Vagina (tissue), 2 donors: ENCODE measurements at places on chromosomes 3 and 15. TPM values are rescaled to one million over a fixed set of nuclear protein-coding genes. Genes with fewer than 3 reads are reported as not detected.

Gene SCG3
- 1.5 TPM for total RNA-seq

Gene FAM107A
- total RNA-seq: 88.6 TPM

Gene ABI3BP
- 91.1 TPM for total RNA-seq

Gene SMAD6
- total RNA-seq: 28.5 TPM

Gene RAB11A
- total RNA-seq: 151 TPM

Gene CPNE9
- not detected for total RNA-seq

Gene CYP11A1
- total RNA-seq: 8.8 TPM

GRCh38 chr3:132517311-132517710, 79.8 kb upstream of the ACKR4 start:
- no peaks in the 10 kb centered on the region for H3K4me1 ChIP-seq
- H3K4me3 ChIP-seq: no peak overlapping the region
- no peak for DNase-seq

GRCh38 chr3:129526121-129526900, 2.1 kb upstream of the RHO start:
- H3K27ac ChIP-seq: no peak overlapping the region
- no peaks in the 10 kb centered on the region for H3K27me3 ChIP-seq
- no peaks in the 10 kb centered on the region for H3K4me1 ChIP-seq
- no peak overlapping the region for H3K4me3 ChIP-seq

DNA sequence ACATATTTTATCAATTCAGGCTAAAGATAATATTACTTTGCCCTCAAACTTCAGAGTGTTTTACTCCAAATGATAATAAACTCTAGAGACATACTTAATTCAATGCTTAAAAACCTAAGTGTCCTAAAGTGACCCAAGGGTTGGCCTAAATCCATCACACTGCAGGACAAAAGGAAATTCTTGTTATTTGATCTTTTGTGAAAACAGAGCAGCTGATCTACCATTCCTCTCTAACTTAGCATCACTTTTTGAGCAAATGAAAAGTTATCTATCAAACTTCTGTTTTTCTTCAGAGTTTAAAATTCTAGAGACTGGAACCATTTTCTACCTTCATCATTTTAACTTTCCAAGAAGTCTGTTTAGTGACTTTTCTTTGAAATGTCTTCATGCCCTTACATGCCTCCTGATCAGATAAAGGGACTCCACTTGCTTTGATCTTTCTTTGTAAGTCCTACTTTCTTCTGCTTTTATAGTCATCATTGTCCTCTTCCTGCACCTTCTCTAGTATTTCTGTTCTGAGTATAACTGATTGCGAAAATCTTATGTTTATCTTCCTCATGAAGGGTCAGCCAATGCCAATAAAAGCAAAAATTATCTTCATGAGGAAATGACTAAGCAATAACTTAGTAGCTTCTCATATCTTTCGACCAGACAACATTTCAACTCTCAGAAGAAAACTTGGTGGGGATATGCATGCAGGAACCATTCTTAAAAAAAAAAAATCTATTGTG, 378.7 kb upstream of the TGFBR2 start:
- no peaks in the 10 kb centered on the region for H3K27me3 ChIP-seq
- H3K36me3 ChIP-seq: no peaks in the 10 kb centered on the region
- DNase-seq: no peak
- H3K4me3 ChIP-seq: no peak overlapping the region

DNA sequence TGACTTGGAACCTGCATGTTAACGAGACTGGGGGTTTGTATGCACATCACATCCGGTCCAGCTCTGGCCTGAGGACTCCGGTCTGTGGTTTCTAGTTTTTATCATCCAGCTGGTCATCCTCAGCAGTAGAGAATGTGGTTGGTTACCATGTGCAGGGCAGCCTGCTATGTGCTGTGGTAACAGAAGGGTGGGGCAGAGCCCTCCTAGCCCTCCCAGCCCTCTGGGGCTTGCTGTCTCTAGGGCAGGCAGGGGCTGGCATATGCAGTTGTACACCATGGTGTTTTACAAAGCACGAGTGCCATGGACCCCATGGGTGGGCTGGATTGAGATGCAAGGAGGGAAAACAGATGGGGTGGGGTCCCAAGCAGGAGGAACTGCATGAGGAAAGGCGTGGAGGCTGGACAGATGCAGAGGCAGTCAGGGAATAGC, 70.2 kb downstream of the APBA2 start:
- no peaks in the 10 kb centered on the region for H3K27me3 ChIP-seq
- no peak overlapping the region for H3K27ac ChIP-seq
- no peaks in the 10 kb centered on the region for H3K36me3 ChIP-seq
- H3K4me3 ChIP-seq: no peak overlapping the region
- H3K4me1 ChIP-seq: no peaks in the 10 kb centered on the region

- no peak for DNase-seq
- H3K4me3 ChIP-seq: no peak overlapping the region
- no peaks in the 10 kb centered on the region for H3K27me3 ChIP-seq
- no peaks in the 10 kb centered on the region for H3K36me3 ChIP-seq
These were observed 253.8 kb upstream of the COL8A1 start for GRCh38 chr3:99384596-99384995.

- H3K36me3 ChIP-seq: no peaks in the 10 kb centered on the region
- H3K27me3 ChIP-seq: no peaks in the 10 kb centered on the region
- H3K4me1 ChIP-seq: no peaks in the 10 kb centered on the region
- DNase-seq: no peak
These were observed 942.0 kb downstream of the SQOR start for GRCh38 chr15:46576646-46577395.

DNA sequence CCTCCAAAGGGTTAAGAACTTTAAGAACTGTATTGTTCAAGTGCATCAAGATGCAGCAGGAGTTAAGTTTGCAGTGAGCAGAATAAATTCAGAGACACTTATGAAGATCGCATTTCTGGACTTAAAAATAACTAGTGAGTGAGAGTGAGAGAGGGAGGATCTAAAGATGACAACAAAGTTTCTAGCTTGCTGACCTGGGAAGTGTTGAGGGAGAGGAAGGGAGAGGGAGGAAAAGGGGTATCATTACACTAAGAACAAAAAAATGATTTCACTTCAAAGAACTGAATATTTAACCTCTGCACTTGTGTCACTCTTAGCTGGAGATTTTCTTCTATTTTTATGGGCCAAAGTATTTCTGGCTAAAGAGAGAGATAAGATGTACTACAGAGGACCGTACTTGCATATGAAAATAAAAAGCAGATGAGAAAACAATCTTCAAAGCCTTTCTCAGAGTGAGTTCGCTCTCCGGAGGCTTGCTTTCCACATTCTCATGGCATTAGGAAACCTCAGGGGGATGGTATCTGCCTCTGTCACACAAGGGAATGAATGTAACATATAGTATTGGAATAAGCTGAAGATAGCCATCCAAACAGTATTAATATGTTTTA, 91.4 kb upstream of the TJP1 start:
- H3K27me3 ChIP-seq: no peaks in the 10 kb centered on the region
- peaks cover 10% of the 10 kb centered on the region for H3K4me1 ChIP-seq
- no peak overlapping the region for H3K27ac ChIP-seq
- DNase-seq: no peak
- H3K4me3 ChIP-seq: no peak overlapping the region

- no peak overlapping the region for H3K27ac ChIP-seq
- no peaks in the 10 kb centered on the region for H3K27me3 ChIP-seq
- H3K36me3 ChIP-seq: no peaks in the 10 kb centered on the region
- H3K4me1 ChIP-seq: peaks cover 5% of the 10 kb centered on the region
These were observed 97.8 kb upstream of the TBL1XR1 start for GRCh38 chr3:177295116-177295515.

DNA sequence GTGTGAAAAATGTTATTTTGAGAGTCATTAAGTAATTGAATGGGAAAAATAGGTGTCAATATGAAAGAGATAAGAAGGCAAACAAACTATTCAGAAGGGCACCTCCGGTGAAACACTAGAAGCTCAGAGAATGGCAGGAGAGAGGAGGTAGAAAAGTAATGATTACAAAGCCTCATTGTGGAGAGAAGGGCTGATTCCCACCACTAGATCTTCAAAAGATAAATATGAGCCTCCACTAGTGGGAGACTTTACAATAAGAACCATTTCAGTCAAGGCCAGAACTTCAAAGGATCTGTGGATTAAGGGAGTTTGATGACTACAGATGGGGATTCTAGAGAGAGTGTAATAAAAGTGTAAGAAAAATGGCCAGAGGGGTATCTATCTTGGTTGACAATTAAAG, 535.6 kb downstream of the NLGN1 start:
- no peak for DNase-seq
- no peak overlapping the region for H3K4me3 ChIP-seq
- no peaks in the 10 kb centered on the region for H3K36me3 ChIP-seq
- H3K27ac ChIP-seq: no peak overlapping the region
- no peaks in the 10 kb centered on the region for H3K27me3 ChIP-seq
- H3K4me1 ChIP-seq: no peaks in the 10 kb centered on the region

DNA sequence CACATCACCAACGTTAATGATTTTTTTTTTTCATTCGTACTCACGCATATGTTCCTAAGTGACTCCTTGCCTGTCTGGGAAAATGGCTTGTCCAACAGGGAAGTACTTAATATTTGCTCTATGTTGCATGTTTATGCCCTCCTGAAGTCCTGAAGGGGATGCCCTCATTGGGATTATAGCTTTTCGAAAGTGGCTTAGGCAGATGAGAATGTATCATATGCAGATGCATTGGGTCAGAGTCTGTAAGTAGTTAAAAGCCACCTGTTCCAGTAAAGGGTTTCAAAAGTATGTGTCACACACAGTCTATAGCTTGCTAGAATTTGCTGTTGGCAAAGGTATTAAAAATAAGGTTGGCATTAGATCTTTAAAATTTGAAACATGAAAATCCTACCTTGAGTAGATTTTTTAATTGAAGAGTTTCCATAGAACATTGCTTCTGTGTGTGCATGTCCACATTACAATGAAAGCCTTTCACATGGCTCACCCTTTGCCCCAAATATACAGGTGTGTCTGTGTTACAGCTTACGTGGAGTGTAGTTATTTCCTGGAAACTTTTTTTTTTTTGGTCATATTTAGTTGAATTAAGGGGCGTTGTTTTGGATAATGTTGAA, 2.1 kb downstream of the ABHD17C start:
- peaks cover 33% of the 10 kb centered on the region for H3K4me1 ChIP-seq
- no peaks in the 10 kb centered on the region for H3K36me3 ChIP-seq
- peak overlapping the region; percentile 72 for H3K4me3 ChIP-seq
- no peak for DNase-seq
- no peak overlapping the region for H3K27ac ChIP-seq

DNA sequence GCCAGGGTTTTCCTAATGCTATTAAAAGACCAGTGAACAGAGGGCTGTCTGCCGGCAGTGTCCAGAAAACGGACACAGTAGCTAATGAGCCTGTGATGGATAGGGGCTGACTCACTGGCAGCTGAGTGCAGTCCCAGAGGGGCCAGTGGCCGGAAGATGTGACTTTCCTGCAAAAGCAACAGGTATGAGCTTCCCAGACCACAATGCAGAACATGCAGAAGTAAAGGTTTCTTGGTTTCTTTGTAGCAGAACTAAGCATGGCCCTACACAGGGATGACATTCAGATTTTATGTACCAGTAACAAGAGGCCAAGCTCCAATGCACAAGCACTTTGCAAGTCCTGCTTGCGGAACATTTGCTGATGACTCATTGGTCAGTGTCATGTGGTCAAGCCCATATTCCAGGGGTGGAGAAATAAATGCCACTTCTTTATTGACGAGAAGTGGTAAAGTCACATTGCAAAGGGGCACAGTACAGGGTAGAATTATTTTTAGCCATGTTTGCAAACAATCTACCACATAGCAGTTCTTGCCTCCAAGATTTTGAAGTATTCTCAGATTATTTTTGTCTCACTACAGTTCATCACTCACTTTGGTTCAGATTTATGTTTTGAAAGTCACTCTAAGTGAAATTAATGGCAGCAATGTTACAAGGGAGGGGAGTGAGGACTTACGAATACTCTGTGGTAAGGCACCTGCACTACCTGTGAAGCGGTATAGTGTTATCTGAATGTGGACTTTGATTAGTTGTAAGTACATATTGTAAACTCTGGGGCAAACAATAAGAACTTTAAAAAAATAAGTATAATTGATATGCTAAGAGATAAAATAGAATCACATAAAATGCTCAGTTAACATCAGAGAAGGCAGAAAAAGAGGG, 263.3 kb downstream of the ABHD5 start:
- H3K4me1 ChIP-seq: no peaks in the 10 kb centered on the region
- H3K27me3 ChIP-seq: no peaks in the 10 kb centered on the region
- H3K36me3 ChIP-seq: no peaks in the 10 kb centered on the region
- DNase-seq: no peak
- no peak overlapping the region for H3K27ac ChIP-seq

- DNase-seq: no peak
- no peaks in the 10 kb centered on the region for H3K36me3 ChIP-seq
- H3K4me3 ChIP-seq: no peak overlapping the region
- no peaks in the 10 kb centered on the region for H3K4me1 ChIP-seq
- no peak overlapping the region for H3K27ac ChIP-seq
- no peaks in the 10 kb centered on the region for H3K27me3 ChIP-seq
These were observed 10.7 kb downstream of the MTHFS start for GRCh38 chr15:79886124-79886523.

DNA sequence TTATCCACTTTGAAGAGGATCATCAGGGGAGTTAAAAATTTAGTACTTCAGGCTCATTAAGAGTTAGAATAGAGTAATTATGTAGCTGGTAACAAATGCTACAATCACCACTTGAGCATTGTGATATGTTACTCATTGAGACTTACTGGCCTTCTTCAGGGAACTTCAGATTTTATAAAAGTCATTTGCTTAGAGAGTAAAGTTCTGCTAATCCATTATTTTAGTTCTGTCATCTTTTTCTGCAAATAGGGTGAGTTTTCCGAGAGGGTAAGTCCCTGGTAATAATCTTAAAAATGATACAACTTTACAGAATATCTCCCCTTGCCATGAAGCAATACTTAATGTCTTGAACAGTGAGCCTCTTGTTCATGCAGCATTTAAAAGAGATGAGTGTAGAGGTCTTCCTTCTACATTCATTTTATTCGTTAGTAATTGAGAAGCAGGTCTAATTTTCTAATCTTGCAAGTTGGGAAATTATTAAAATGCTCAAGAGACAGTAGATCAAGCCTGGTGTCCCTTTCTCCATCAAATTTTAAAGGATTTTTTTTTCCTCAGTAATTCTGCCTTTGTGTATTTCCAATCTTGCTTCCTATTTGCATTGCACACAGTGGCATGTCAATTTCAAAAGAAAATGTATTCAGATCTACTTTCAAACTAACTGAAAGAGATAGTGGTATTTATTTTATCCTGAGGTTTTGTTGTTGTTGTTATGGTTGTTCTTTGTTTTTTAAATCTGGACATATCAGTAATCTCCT, 52.6 kb downstream of the MBNL1 start:
- H3K4me3 ChIP-seq: no peak overlapping the region
- H3K36me3 ChIP-seq: no peaks in the 10 kb centered on the region
- DNase-seq: no peak
- peaks cover 70% of the 10 kb centered on the region for H3K4me1 ChIP-seq

DNA sequence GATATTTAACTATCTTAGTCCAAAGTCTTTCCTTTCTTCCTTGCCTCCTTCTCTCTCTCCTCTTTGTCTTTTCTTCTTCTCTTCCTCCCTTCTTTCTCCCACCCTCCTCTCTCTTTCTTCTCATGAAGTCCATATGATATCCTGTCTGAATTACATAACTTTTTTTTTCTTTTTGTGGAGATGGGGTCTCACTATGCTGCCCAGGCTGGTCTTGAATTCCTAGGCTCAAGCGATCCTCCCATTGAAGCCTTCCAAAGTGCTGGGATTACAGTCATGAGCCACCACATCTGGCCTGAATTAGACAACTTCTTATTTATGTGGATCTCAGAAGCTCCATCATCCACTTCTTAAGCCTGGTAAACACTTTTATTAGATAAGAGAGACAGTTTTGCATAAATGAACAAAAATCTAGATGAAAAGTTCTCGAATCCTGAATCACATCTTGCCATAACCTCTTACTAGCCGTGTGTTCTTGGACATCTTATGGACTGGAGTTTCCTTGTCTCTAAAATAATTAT, 206.5 kb downstream of the LPP start:
- no peak for DNase-seq
- peaks cover 29% of the 10 kb centered on the region for H3K4me1 ChIP-seq
- H3K4me3 ChIP-seq: no peak overlapping the region
- H3K36me3 ChIP-seq: no peaks in the 10 kb centered on the region
- no peak overlapping the region for H3K27ac ChIP-seq
